Activated CD4-positive, CD25-positive, alpha-beta regulatory T cell treated with anti-CD3 and anti-CD28 coated beads, Interleukin-2, amount 50 U/mL, for 24 hours (primary cell): ENCODE measurements at places on chromosomes 13 and 19.

DNA sequence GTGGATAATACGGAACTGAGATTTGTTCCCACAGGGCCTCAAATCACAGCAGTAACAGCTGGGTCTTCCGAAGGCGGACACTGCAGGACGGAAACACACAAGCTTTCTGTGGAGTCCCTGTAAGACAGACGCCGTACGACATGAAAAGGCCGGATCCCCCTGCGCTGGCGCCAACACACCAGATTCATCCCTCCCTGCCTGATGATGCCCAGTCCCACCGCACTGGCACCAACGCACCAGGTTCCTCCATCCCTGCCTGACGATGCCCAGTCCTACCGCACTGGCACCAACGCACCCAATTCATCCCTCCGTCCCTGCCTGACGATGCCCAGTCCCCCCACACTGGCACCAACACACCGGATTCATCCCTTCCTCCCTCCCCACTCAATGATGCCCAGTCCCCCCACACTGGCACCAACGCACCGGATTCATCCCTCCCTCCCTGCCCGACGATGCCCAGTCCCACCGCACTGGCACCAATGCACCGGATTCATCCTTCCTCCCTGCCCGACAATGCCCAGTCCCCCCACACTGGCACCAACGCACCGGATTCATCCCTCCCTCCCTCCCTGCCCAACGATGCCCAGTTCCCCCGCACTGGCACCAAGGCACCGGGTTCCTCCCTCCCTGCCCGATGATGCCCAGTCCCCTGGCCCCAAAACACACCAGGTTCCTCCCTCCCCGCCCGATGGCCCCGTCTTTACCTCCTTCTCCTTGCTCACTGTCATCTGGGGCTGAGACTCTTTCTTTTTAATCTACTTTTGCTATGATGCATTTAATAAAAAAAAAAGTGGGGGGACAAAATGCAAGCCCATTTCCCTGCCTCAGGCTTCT is 55.1 kb downstream of the RASA3 start:
- ATAC-seq: no peak

GRCh38 chr19:20453425-20453935 is 112.1 kb downstream of the ZNF737 start:
- peak; percentile 25 for ATAC-seq

DNA sequence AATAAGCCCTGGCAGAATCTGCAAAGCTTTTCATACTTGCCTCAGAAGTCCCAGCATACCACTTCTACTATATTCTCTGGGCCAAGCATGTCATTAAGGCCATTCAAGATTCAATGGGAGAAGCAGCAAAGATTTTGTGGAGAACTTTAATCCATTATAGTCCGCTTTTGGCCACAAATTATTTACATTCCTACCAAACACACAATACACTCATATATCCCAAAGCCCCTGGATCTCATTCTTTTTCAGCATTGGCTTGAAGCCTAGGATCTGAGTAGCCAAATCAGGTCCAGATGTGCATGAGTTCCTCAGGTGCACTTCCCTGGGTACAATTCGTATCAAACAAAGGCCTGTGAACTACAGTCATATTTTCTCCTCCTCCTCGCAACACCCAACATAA is 203.4 kb downstream of the NDFIP2 start:
- no peak for ATAC-seq

DNA sequence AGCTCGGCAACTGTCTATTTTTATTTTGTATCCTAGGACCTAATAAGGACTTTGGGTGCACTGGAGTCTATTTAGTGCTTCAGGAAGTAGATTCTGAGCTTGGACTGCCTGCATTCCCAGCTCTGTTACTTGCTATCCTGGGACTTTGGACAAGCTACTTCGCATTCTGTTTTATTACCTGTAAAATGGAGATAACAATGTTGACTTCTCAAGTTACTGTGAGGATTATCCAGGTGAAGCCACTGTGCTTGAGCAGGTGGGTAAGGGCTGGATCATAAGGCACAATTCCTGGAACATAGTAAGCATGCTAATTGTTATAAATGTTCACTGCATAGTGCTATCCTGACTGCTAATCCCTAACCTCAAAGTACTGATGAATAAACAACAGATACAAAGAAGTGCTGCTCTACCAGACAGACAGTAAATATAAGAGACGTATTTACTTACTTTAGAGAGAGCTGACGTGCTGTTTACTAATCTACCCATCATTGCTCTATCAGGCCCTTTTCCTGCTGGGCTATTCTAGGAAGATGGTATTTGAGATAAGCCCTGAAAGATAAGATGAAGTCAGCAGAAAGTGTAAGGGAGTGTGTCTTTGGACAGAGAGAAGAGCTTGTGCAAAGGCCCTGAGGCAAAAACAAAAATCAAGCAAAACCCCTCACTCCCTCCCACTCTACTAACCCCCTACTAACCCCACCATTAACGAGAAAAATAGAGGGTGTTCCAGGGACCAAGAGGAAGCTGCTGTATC is 50.8 kb upstream of the FLT1 start:
- no peak for ATAC-seq

DNA sequence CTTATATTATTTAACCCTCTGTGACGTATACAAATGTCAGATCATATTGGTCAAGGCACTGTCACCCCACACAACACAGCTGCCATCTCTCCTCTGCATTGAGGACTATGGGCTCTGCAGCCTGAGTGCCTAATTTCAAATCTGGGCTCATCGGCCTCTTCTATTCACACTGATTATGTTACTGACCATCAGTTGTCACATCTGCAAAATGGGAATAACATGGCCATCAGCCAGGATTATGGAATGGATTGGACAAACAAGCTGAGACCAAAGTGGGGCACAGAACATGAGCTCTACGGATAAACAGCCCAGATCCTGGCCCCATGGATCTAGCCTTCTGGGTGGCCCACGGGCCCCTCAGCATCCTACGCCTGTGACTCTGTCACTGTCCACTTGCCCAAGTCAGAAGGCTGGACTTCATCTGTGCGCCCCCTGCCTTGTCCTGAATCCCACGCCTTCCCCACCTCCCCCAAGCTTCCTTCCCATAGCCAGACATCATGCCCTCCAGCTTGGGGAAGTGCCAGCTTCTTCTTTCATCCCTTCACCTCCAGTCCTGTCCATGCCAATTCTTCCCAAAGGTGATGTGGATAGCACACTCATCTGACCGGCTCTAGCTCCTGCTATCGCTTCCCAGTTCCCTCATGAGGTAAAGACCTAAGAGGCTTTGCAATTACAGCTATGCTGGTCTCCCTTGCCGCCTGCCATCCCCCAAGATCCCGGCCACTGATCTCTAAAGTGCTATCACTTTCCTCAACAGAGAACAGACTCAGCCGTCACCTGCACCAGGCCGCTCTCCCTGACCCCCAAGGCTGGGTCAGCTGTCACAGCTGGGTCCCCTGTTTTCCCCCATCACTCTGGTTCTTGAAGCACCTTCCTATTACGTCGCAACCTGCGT is 872 bp downstream of the FARSA start:
- ATAC-seq: no peak

GRCh38 chr19:12265921-12266704 is 28.6 kb downstream of the ZNF44 start:
- ATAC-seq: no peak

DNA sequence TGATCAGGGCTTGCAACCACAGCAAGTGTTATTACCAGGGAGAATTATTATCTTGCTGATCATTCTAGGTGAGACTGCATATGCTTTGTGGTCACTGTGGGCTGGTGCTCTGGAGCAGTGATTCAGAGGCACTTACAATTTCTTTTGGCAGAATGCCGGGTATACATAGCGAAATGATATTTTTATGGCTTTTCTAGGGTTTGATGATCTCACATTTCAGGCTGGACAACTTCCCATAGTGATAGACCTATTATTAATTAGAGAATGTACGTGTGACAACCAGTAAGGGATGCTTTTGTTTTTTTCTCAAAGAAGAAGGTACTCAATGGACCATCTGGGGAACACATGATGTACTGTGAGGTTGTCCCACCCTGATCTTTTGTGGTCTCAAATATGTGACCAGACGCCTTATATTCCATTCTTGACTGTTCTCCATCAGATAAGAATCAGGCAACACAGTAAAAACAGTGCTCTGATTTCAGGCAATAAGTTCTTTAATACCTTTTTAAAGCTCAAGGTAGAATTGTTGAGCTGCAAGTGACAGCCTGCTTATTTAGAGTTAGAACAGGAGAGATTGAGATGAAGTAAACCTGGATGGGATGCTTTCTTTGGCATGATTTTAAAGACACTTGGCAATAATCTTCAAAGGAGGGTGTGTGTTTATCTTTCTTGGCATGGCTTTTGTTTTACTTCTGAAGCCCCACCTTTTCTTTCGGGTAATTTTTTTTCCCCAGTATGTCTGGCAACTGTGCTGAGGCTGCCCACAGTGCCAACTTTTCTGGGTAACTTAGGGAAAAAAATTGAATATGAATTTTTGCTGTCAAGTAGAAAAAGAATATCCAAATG is 27.4 kb upstream of the SCEL start:
- ATAC-seq: no peak
